ENCODE measurements at places on chromosomes 12 and 14.

DNA sequence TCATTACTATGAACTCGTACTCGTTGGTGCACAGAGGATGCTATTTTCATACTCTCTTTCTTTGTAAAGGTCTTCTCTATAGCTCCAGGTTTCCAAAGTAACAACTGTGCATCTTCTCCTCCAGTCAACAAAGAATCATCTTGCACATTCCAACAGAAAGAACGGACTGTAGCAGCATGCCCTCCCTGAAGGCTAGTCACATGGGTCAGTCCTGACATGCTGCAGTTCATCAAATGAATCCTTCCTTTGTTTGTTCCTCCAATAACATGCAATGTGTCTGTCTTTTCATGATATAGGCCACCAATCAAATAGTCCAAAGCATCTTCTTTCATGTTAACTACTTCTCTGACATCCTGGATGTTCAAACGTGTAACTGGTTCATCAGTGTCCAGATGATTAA lies 42.9 kb downstream of the WDR89 start:
- no peak for DNase-seq

GRCh38 chr12:15114501-15114900 lies 106.7 kb downstream of the RERG start:
- DNase-seq, result no peak

DNA sequence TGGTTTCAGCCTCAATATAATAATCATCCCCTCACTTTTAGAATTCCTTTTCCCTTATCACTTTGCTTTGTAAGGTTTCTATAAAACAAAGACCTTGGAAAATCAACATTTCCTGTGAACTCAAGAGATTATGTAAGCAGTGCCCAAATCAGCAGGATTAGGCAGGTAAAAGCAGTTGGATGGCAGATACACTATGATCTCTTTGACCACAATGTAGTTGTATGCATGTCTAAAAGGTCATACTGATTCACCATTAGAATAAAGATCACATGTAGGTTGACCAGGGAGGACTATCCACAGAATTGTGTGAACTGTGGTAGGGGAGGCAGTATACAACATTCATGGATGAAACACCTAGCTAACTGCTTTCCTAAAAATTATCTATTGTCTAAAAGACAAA lies 57.5 kb downstream of the DENND5B start:
- DNase-seq, result peak; percentile 5

GRCh38 chr14:95077345-95077744 lies 80.0 kb downstream of the DICER1 start:
- DNase-seq, result peak; percentile 9

DNA sequence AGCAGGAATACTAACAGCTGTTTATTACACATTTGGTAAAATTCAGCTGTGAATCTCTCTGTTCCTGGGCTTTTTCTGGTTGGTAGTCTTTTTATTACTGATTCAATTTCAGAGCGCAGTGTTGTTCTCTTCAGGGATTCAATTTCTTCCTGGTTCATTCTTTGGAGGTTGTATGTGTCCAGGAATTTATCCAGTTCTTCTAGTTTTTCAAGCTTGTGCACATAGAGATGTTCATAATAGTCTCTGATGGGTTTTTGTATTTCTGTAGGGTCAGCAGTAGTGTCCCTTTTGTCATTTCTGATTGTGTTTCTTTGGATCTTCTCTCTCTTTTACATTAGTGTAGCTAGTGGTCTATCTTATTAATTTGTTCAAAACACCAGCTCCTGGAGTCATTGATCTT lies 9.1 kb upstream of the OR6C76 start:
- no peak for DNase-seq

GRCh38 chr12:29150462-29150861 lies 1.4 kb downstream of the FAR2 start:
- no peak for DNase-seq

DNA sequence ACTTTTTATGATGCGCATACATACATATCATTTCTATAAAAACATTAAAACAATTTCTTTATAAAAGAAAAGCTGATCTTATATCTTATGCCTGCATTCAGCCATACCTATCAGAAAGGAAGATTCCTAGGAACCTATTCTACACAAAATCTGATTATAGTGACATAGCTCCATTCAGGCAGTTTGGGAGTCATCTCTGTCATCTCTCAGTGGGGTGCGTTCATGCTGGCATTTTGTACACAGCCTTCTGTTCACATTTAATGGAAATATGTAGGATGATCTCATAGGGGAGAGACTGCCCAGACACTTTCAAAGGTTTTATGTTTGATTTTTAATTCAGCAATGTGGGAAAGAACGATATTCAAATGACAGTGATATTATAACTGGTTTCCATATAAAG lies 52.9 kb downstream of the ATL1 start:
- no peak for DNase-seq

- DNase-seq, result no peak
These were observed 125.0 kb upstream of the FUT8 start for GRCh38 chr14:65287264-65288131.

GRCh38 chr12:49518914-49519573 lies 19.8 kb upstream of the KCNH3 start:
- DNase-seq, result no peak

- DNase-seq, result no peak
These were observed 5.4 kb downstream of the SRSF5 start for GRCh38 chr14:69772082-69773017.

- peak; percentile 30 for DNase-seq
These were observed 297.0 kb downstream of the PCNX1 start for GRCh38 chr14:71204231-71204630.

DNA sequence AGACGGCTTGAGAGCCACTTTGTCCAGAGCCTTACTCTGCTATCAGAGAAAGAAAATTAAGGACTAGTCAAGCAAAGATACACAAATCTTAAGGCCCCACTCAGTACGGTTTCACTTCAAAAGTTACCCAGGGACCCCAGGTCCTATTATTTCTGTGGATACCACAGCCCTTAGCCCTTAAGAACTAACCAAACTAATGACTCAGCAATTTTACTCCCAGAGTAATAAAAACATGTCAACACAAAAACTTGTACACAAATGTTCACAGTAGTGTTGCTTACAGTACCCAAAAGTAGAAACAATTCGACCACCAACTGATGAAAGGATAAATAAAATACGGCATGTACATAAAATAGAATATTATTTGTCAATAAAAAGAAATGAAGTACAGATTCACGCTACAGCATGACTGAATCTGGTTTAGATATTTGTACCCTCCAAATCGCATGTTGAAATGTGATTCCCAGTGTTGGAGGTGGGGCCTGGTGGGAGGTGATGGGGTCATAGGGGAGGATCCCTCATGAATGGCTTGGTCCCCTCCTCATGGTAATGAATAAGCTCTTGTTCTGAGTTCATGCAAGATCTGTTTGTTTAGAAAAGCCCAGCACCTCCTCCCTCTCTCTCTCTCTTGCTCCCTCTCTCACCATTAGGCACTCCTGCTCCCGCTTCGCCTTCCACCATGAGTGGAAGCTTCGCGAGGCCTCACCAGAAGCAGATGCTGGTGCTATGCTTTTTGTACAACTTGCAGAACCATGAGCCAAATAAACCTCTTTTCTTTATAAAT lies 30.5 kb downstream of the AREL1 start:
- DNase-seq, result no peak

GRCh38 chr12:452667-453210 lies 7.0 kb upstream of the B4GALNT3 start:
- DNase-seq, result no peak

DNA sequence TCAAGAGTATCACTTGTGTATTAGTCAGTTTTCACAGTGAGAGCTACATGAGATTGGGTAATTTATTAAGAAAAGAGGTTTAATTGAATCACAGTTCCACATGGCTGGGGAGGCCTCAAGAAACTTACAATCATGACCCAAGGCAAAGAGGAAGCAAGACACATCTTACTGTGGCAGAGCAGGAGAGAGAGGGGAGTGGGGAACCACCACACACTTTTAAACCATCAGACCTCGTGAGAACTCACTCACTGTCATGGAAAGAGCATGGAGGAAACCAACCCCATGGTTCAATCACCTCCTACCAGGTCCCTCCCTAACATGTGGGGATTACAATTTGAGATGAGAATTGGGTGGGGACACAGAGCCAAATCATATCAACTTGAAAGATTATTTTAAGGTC lies 522.9 kb downstream of the FLRT2 start:
- no peak for DNase-seq

DNA sequence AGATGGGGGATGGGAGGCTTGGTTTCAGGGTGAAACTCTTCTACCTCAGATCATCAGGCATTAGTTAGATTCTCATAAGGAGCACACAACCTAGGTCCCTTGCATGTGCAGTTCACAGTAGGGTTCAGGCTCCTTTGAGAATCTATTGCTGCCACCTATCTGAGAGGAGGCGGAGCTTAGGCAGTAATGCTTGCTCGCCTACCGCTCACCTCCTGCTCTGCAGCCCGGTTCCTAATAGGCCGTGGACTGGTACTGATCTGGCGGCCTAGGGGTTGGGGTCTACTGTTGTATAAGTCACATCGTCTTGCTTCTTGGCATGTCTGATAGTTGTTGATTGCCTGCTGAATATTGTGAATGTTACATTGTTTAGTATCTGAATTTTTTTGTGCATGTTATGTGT lies 12.2 kb downstream of the SCYL2 start:
- DNase-seq, result no peak

DNA sequence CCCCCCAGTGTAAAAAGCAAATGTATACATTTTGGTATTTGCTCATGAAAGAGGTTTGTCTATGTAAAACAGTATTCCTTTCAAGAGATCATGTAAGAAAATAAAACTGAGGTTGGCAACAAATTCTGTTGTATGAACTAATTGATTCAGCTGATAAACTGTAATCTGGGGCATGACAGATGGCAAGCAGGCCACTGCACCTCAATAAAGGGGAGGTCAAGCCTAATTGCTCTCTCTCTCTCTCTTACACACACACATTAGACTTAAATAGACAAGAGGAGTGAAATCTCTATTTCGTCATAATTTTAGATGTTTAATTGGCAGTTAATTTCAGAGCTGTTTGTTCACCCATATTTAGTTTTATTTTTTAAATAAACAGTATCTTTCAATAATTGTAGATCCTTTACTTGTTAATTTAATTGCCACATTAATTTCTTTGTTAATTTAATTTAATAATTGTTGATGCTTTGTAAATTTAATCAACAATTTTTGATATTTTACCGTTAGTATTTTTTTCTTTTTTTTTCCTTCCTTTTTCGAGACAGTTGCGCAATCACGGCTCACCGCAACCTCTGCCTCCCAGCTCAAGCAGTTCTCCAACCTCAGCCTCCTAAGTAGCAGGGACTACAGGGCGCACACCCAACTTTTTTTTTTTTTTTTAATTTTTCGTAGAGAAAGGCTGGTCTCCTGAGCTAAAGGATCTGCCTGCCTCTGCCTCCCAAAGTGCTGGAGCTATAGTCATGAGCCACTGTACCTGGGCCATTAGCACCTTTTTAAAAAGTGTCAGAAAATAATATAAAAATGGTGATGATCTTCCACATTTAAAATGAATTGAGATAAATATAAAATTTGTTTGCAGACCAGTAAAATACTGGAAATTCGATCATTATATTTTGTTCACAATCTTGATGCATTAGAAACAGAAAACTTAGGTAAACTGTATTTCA lies 577.7 kb downstream of the SLC16A7 start:
- no peak for DNase-seq

- DNase-seq, result peak; percentile 89
These were observed 65.4 kb downstream of the FGD6 start for GRCh38 chr12:95151821-95152220.

DNA sequence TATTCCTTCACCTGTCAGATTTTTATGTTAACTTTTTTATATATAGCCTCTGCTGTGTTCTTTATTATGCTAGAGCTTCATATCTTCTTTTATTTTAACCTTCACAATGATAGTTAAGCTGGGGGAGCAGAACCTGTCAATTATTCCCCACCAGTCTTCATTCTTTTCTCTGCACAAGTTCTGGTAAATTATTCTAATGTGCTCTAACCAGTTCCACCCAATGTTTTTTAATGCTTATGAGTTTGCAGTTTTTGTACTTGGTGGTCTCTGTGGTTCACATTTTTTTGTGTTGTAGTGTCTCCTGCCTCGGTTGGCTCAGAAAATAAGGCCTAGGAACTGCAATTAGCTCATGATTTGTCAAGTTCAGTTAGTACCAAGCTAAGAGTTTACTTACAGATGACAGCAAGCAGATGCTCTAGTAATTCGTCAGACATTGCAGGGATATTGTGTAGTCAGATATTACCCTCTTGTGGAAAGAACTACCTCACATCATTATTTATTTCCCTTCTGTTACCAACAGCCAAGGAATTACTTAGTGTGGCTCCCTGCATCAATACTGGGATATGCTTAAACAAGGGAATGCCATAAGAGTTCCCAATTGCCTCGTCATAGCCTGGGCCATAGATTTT lies 14.5 kb downstream of the DYRK2 start:
- DNase-seq, result no peak

- DNase-seq, result peak; percentile 60
These were observed 148.1 kb upstream of the NRXN3 start for GRCh38 chr14:78022059-78022458.

- no peak for DNase-seq
These were observed 2.8 kb downstream of the RXYLT1 start for GRCh38 chr12:63782466-63782865.

DNA sequence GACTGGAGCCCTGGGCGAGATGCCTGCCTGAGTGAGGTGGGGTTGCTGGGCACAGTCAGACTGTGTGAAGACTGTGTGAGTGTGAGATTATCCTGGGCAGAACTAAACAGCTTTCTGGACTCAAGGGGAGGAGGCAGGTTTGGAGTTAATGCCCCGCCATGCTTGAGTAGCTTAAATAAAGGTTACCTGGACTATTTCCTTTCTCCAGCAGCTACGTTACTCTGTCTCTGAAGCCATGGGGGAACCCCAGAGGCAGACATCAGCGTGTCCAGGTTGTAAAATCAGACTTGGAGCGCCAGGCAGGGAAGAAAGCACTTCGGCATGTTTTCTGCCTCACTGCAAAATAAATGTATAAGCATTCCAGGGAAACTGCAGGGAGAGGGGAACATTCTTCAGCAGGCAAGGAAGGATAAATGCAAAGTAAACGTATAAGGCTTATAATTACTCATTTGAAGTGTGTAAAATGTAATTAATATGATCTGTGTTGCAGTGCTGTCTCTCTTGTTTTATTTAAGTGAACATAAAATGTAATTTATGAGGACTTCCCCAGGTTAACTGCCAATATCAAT lies 129.7 kb downstream of the CHST11 start:
- DNase-seq, result peak; percentile 34

- no peak for DNase-seq
These were observed 8.0 kb upstream of the TMEM132C start for GRCh38 chr12:128258866-128259555.
